ENCODE measurements at places on chromosomes 6 and 20. TPM values are rescaled to one million over a fixed set of nuclear protein-coding genes. Genes with fewer than 3 reads are reported as not detected.

EPM2A gene
- 7.0 TPM for total RNA-seq

CALHM6 gene
- 29.2 TPM for total RNA-seq

POM121L2 gene
- not detected for total RNA-seq

WFDC10B gene
- not detected for total RNA-seq

SLC17A1 gene
- total RNA-seq, result not detected

LAMA2 gene
- total RNA-seq, result 0.65 TPM

RAD21L1 gene
- not detected for total RNA-seq

CCN6 gene
- total RNA-seq, result 0.17 TPM

KIF25 gene
- not detected for total RNA-seq

PDE7B gene
- 10.7 TPM for total RNA-seq

CENPW gene
- total RNA-seq, result 43.4 TPM

LCA5 gene
- total RNA-seq, result 0.17 TPM

RBM24 gene
- total RNA-seq, result not detected
